ENCODE measurements at places on chromosomes 5 and 9. TPM values are rescaled to one million over a fixed set of nuclear protein-coding genes. Genes with fewer than 3 reads are reported as not detected.

The TOR2A gene
- total RNA-seq, result 21.7 TPM

The CFAP77 gene
- not detected for total RNA-seq

The LRRC26 gene
- total RNA-seq, result not detected

The SPINK6 gene
- not detected for total RNA-seq

The DOCK8 gene
- 319 TPM for total RNA-seq

The ALDH7A1 gene
- total RNA-seq, result 3.2 TPM

The IRX1 gene
- not detected for total RNA-seq

The BSPRY gene
- total RNA-seq, result 9.6 TPM

The GFI1B gene
- total RNA-seq, result not detected

The ISL1 gene
- not detected for total RNA-seq

The OR4F3 gene
- not detected for total RNA-seq

The SLC46A2 gene
- not detected for total RNA-seq

The TICAM2 gene
- 1.8 TPM for total RNA-seq

The IFNA2 gene
- not detected for total RNA-seq

The ADAMTS6 gene
- total RNA-seq, result 4.3 TPM

The UGT3A2 gene
- not detected for total RNA-seq

The FAM240B gene
- not detected for total RNA-seq

The MAST4 gene
- total RNA-seq, result 14.3 TPM

The PHF24 gene
- not detected for total RNA-seq

The C9orf40 gene
- total RNA-seq, result 17.9 TPM

The NKD2 gene
- total RNA-seq, result 0.23 TPM

The SLC6A19 gene
- total RNA-seq, result not detected

The FBXO38 gene
- 60.5 TPM for total RNA-seq

The CENPK gene
- total RNA-seq, result 89.9 TPM

The ARID3C gene
- total RNA-seq, result not detected

The FOXD4L5 gene
- 0.19 TPM for total RNA-seq

The POU5F2 gene
- 1.3 TPM for total RNA-seq

The MOB3B gene
- total RNA-seq, result 3.2 TPM

The MARCOL gene
- not detected for total RNA-seq

The OR1Q1 gene
- total RNA-seq, result 0.33 TPM

The CDX1 gene
- total RNA-seq, result not detected

The RCL1 gene
- 15.1 TPM for total RNA-seq

The INSL4 gene
- not detected for total RNA-seq

The INSL6 gene
- total RNA-seq, result not detected

The BOD1 gene
- 23.1 TPM for total RNA-seq

The SLC36A3 gene
- not detected for total RNA-seq

The RGS7BP gene
- total RNA-seq, result not detected

The ATP10B gene
- total RNA-seq, result not detected

The PCDHGA12 gene
- not detected for total RNA-seq

The MSMP gene
- not detected for total RNA-seq

The CNTNAP3B gene
- not detected for total RNA-seq

The SPATA31A3 gene
- total RNA-seq, result not detected

The RNF145 gene
- total RNA-seq, result 107 TPM

The CCL27 gene
- total RNA-seq, result 0.43 TPM

All from activated naive CD8-positive, alpha-beta T cell treated with anti-CD3 and anti-CD28 coated beads, Interleukin-2, amount 10 ng/mL, durations not matched to agents 7 days and 5 days (primary cell).